ENCODE measurements at places on chromosomes 5 and 9.

DNA sequence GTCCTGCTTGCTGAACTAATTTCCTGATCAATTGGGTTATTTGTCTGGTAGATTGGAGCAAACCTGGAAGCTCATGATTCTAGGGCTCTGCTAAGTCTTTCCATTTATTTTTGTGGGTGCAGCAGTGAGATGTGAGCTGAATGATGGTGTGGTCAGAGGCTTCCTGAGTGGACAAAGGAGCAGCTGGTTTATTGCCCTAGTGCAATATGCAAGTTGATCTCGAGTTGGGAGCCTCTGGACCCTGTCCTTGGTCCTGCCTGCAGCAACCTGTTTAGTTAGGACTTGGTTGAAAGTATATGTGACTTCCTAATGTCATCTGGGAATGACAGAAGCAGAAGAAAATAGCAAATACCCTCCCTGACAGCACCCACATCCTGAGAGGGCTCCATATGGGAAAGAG, 4.2 kb upstream of the UNC5A start:
- no peak for DNase-seq

GRCh38 chr9:7656636-7657035, 142.9 kb downstream of the DMAC1 start:
- no peak for DNase-seq

GRCh38 chr9:99180662-99181061, 41.1 kb downstream of the ALG2 start:
- no peak for DNase-seq

DNA sequence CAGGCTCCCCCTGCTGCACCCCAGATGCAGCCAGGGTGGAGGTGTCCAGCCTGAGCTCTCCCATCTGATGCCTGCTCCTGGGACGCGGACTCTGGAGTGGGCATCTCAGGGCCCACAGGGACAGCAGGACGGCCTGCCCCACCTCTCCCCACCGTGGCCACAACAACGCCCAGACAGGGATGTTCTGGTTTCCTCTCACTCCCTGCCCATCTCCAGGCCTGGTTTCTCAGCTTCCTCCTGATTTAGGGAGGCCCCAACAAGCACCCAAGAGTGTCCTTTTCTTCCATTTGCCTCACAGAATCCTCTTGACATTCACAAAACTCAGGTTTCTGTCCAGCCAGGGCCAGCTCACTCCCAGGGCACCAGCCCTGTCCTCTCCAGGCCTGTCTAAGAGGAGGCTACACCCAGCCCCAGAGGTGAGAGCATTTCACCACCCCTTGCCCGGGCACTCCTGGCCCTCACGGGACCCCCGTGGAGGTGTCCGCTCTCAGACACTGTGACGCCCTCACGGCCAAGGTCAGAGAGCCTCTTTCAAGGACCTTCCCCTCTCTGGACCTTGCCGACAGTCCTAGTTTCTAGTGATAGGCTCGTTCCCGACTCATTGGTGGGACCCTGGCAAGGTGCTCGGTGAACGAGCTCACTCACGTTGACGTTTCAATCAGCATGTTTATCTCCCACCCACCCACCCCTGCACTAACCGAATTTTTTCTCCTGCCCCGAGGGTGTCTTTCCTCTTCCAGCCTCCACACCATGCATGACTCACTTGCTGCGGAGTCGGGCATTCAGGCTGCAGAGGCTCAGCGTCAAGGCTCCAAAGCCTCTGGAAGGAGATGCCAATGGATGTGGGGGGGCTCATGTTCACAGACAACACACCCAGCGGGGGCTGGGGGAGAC, 62.0 kb upstream of the UNC5A start:
- no peak for DNase-seq
